Thoracic aorta (tissue), 2 donors: ENCODE measurements at places on chromosomes 5 and 9. TPM values are rescaled to one million over a fixed set of nuclear protein-coding genes. Genes with fewer than 3 reads are reported as not detected.

Gene RNF224
- not detected for total RNA-seq

Gene CATSPER3
- not detected for total RNA-seq

Gene CCDC69
- 39.1 TPM for total RNA-seq

Gene NOP16
- total RNA-seq: 12.6 TPM

Gene AGXT2
- total RNA-seq: not detected

Gene MZB1
- not detected for total RNA-seq

Gene FBXO4
- 16.2 TPM for total RNA-seq

Gene ANKRD20A1
- total RNA-seq: not detected

Gene PLPP6
- total RNA-seq: 4.5 TPM

Gene DDX4
- total RNA-seq: not detected

Gene C1QTNF3
- total RNA-seq: 11.6 TPM

Gene GFPT2
- total RNA-seq: 32.1 TPM
